Stimulated activated CD4-positive, alpha-beta T cell treated with anti-CD3 and anti-CD28 coated beads, TNF-alpha, amount 100 ng/mL, for 24 hours (primary cell): ENCODE measurements at places on chromosomes 6 and 20.

DNA sequence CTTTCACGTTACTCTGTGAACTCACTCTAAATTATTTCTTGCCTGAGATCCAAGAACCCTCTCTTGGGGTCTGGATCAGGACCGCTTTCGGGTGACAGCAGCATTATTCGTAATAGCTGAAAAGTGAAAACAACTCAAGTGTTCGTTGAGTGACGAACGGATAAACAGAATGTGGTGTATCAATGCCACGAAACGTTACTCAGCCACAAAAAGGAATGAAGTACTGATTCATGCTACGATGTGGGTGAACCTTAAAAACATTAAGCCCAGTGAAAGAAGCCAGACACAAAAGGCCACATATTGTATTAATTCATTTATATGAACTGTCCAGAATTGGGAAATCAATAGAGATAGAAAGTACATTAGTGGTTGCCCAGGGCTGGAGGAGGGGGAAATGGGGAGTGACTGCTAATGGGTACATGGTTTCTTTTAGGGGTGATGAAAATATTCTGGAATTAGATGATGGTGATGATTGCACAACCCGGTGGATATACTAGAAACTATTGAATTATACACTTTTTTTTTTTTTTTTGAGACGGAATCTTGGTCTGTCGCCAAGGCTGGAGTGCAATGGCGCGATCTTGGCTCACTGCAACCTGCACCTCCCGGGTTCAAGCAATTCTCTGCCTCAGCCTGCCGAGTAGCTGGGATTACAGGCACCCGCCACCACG, 8.4 kb downstream of the PTGIS start:
- DNase-seq: no peak

DNA sequence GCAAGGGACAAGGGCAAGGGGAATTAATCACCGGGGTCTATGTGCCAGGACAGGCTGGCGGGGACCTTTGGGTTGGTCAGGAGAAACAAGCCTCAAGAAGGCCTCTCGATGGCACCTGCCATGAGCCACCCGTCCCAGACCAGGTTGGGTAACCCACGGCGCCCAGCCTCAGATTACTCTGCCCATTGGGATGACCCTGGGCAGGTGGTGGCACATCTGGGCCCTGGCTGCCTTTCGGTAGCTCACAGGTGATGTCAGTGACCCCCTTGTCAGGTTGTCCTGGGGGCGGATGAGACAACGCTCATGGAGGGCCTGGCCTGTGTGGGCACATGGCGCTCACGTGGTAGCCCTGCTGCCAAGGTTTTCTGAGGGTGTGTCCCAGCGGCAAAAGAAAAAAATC, 152.2 kb downstream of the SYCP2 start:
- DNase-seq: no peak

- DNase-seq: no peak
These were observed 116.5 kb downstream of the CD24 start for GRCh38 chr6:106857771-106858652.

DNA sequence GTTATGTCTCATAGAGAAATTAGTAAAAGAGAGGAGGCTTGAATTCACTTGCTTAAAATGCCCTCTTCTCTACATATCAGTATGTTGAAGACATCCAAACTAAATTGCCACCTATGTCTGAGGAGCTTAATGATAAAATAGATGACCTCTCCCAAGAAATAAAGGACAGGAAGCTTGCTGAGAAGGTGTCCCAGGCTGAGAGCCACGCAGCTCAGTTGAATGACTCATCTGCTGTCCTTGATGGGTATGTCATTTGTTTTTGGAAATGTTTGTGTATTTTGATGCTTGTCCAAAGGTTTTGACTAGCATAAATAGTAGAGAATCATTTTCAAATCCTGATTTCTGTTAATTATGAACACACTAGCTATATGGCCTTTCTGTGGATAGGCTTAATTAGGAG, 307.7 kb downstream of the ARHGAP18 start:
- no peak for DNase-seq

GRCh38 chr6:101392586-101393230, 800 bp upstream of the GRIK2 start:
- no peak for DNase-seq

GRCh38 chr6:11921017-11921438, 91.1 kb upstream of the HIVEP1 start:
- no peak for DNase-seq
